Chondrocyte (in vitro differentiated cells): ENCODE measurements at places on chromosomes 16 and 17. TPM values are rescaled to one million over a fixed set of nuclear protein-coding genes. Genes with fewer than 3 reads are reported as not detected.

DNA sequence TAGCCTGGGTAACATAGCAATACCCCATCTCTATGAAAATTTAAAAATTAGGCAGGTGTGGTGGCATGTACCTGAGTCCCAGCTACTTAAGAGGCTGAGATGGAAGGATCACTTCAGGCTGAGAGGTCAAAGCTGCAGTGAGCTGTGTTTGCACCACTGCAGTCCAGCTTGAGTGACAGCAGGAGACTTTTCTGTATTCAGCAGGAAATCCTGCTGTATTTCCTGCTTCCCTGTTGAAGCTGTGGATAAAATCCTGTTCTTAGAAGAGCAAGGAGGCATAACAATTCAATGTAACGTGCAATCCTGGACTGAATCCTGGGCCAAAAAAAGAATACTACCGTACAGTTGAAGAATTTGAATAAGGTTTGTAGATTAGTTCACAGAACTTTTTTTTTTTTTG, 62.2 kb downstream of the FBXL20 start:
- no peak for DNase-seq

DNA sequence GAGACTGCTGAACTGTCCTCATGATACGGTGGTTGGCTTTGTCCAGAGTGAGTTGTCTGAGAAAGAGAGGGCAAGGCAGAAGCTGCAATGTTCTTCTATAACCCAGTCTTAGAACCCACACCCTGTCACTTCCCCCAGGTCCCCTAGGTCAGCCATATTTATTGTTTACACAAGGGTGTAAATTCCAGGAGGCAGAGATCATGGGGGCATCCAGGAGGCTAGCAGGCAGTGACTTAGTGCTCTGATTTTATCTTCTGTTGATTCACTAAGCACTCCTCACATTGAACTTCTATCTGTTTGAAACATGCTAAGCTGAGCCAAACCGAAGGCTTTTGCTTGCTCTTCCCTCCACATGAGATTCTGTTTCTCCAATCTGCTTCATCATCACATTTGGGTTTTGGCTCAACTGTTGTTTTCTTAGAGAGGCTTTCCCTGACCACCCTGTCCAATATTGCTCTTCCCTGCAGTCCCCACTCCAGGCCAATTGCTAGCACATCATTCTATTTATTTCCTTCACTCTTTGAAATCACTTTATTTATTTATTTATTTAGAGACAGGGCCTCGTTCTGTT, 34.3 kb upstream of the SHISA9 start:
- DNase-seq: no peak

DNA sequence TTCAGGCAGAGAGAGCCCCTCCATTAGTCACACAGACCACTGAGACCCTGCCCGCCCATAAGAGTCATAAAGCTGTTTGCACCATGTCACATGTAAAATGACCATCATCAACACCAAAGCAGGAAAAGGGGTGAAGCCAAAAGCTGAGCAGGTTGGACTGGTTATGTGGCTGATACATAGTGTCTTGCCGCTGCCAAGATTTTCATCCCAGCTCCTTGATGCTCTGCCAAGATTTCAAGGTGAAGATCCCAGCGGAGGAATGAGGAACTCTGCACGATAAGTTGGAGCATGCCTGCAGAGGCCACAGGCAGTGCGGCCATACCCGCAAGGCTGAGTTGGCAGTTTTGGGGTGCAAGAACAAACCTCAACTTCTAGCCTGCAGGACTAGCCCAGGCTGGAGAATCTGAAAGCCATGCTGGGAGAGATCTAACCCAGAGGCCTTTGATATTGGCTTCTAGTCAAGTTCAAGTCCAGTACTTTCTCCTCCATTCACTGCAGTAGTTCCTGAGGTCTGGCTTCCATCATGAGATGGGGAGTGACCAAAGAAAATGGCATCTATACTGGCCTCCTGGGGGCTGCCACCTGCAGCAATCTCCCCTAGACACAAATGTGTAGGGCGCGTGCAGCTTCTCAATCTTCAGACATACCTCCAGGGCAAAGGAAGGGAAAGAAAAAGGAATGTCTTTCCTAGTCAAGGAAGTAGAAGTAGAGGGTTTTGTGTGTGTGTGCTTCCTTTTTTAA, 79.7 kb upstream of the NOL11 start:
- no peak for DNase-seq

- DNase-seq: no peak
Measured at GRCh38 chr17:47791025-47791424, 30.6 kb downstream of the OSBPL7 start.

Gene CTU2
- total RNA-seq: 20.7 to 37.1 TPM (median 24.1 TPM) in 3 replicates

DNA sequence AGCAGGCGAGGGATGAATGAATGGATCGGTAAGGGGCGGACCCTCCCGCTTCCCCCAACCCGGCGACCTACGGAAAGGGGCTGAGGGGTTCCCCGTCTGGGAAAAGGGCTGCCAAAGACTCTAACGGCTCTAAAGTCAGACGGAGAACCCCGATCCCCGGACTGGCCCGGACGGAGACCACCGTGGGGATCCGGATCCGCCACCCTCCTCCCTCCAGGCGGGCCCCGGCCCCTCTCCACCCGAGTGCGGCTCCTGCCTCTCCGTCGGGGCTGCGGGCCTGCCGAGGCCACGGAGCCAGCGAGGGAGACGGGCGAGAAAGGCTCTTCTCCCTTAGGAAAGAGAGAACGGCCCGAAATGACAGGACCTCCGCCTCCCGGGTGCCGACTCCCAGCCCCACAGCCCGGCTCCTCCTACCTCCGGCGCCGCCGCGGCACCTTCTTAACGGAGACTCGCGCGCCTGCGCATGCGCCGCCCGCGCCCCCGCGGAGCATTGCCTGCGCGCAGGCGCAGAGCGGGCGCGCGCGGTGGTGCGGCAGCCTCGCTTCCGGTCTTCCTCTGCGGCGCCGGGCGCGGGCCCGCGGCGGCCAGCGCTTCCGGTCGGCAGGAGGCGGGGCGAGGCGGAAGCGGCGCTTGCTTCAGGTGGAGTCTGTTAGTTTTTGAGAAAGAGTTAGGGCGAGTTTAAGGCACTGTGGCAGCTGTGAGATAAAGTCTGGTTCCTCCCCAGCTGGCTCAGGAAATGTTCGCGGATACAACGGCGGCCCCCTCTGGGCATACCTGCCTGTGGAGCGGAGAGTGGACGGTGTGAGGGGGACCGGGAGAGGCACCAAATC, at the start of gene SLX4:
SLX4 (minus strand) TSS at position 461 of the 830 bp plus-strand sequence. CDS start 2,642 bp downstream, outside the sequence.
- DNase-seq: peak; percentile 96

Gene CPHXL2
- total RNA-seq: not detected in 3 replicates

Gene ACSM5
- total RNA-seq: 0.99 to 2.1 TPM (median 1.7 TPM) in 3 replicates

DNA sequence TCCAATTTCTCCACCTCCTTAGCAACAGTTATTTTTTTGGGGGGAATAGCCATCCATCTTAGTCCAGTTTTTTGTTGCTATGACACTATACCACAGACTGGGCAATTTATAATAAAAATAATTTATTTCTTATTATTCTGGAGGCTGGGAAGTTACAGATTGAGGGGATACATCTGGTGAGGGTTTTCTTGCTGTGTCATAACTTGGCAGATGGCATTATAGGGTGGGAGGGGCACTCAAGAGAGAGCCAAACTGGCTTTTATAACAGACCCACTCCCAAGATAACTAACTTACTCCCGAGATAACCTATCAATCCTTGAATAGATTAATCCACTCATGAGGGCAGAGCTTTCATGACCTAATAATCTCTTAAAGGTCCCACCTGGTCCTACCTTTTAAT, 84.2 kb downstream of the ABCA8 start:
- no peak for DNase-seq

- no peak for DNase-seq
Measured at GRCh38 chr17:81528651-81529436, 667 bp downstream of the FSCN2 start.

DNA sequence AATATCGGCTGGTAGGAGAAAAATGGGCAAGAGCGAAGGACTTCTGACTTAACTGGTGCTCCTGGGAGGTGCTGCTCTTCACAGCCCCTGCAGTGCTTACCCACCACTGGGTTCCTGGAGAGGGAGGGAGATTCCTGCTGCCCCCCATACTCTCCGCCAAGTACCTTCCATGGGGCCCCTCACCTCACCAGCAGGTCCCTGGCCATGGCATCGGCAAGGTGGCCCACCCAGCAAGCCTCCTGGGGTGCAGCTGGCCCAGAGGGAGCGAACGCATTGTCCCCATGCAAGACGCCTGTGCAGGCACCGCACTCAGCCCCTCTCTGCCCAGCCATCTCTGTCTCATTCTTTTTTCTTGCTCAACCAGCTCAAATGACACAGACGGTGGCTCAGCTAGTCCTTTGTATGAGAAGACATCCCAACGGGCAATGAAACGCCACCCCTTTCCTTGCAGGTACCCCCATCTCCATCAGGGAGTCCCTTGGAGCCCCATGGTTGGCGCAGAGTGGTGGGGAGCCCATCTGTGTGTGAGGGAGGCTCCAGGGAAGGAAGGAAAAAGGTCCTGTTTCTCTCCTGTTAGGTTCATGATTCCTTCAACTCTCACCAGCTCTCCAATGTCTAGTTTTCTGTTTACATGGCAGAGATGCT, 9.6 kb upstream of the ALDH3A1 start:
- peak; percentile 87 for DNase-seq

Gene MRPL58
- total RNA-seq: 18.9 to 25.7 TPM (median 19.8 TPM) in 3 replicates

- no peak for DNase-seq
Measured at GRCh38 chr16:85327731-85328675, 215.7 kb upstream of the CIBAR2 start.

Gene RASD1
- 0.31 to 0.72 TPM (median 0.42 TPM) in 3 replicates for total RNA-seq

Gene ARSG
- 5.8 to 9.1 TPM (median 7.4 TPM) in 3 replicates for total RNA-seq

Gene KIFC3
- total RNA-seq: 74.4 to 135 TPM (median 75.6 TPM) in 3 replicates

DNA sequence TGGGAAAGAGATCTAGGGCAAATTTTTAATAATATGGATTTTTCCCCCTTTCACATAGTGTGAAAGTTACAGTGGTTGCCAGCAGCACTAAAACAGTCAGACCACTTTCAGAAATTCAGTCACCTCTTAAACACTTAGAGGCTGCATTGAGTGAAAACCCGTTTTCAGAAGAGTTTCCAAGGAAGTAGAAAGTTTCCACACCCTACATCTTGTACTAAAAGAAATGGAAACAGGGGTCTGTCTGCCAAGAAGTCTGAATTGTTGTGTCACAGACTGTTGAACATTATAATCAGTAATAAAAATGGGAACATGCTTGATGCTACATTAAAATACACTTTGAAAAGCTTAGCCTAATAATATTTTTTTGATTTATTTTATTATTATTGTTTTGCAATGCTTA, 278.9 kb upstream of the KCNJ16 start:
- DNase-seq: no peak

GRCh38 chr17:34771891-34772290, 189.4 kb downstream of the CCT6B start:
- no peak for DNase-seq

Gene HP
- total RNA-seq: not detected in 3 replicates

DNA sequence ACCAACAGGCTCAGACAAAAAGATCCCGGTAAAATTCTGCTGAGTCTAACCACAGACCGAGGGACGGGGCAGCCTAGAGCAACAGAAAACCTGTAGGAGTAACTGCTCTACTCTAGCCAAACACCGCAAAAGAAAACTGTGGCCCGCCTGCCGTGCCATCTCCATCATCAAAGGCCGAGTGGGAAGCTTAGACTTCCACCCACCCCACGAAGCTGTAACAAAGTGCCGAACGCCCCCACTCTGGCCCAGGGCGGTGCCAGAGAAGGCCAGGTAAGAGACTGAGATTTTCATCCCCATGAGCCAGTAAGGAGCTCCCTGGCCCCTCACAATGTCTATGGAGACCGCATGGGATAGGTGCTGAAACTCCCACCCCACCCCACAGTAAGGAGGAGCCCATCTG, 231.9 kb upstream of the COX10 start:
- no peak for DNase-seq

GRCh38 chr17:21287703-21288449, 3.4 kb downstream of the MAP2K3 start:
- DNase-seq: no peak

- DNase-seq: peak; percentile 59
Measured at GRCh38 chr17:49984283-49984682, 10.7 kb downstream of the DLX3 start.

DNA sequence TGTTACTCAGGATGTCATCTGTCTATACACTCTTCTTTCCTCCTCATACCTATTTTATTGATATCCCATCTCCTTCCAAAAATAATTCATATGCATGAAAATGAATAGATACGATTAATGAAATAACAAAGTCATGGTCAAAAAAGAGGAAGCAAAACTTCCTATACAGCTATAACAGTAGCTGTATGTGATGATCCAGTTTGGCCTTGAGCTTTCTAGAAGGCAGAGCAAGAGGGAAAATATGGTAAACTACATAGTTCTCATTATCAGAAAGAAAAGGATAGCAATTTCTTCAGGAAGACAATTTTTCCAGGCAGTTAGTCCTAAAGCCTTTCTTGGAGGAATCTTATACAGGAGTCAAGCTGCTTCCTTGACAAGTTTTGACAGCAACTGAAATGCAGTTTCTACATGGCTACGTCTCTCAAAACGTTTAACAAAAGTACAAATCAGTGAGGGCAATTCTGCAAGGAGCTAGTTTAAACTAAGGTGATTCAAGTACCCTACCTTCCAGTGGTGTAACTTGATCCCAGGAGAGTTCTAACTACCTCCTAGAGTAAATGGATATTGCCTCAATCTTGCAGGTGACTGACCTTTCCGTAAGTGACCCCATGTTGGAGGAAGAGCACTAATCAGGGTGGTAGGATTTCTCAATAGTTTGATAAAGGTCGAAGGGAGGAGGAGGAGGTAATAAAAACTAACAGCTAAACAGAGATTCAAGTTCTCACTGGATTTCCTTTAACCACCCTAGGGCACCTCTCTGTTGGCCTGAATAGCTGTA, 1.0 kb downstream of the SPAG5 start:
- no peak for DNase-seq

- DNase-seq: no peak
Measured at GRCh38 chr16:85092851-85093250, 19.4 kb downstream of the CIBAR2 start.

- DNase-seq: no peak
Measured at GRCh38 chr16:88928405-88929090, 48.5 kb downstream of the CBFA2T3 start.

GRCh38 chr16:68264128-68265077, at the start of gene SLC7A6:
SLC7A6 (plus strand) TSS chr16:68264526; CDS start chr16:68274727, 10,201 bp downstream.
- DNase-seq: no peak

GRCh38 chr17:15442311-15443180, 24.9 kb downstream of the CDRT4 start:
- no peak for DNase-seq

DNA sequence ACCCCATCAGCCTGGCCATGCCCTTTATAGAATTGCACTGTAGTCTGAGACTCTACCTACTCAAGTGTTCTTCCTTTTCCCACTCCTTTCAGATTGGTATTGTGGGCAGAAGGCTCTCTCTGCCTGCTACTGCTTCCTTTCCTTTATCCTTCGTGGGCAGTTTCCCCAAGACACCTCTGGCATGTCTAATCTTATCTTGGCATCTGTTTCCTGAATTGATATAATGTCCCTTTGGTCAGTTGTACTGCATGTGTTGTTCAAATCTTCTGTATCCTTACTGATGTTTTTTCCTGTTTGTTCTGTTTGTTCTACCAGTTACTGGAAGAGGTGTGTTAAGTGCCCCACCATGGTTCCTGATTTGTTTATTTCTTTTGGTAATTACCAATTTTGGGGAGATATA, 29.5 kb upstream of the MSI2 start:
- no peak for DNase-seq

- peak; percentile 66 for DNase-seq
Measured at GRCh38 chr17:76956846-76957540, 88.8 kb downstream of the MGAT5B start.

- no peak for DNase-seq
Measured at GRCh38 chr17:41928693-41929251, 1.6 kb upstream of the ODAD4 start.

Gene SUPT4H1
- total RNA-seq: 57.4 to 71.8 TPM (median 62.9 TPM) in 3 replicates

- DNase-seq: no peak
Measured at GRCh38 chr17:4485676-4486646, 12.7 kb upstream of the SPNS2 start.
